ENCODE measurements at places on chromosomes 13 and 19.

DNA sequence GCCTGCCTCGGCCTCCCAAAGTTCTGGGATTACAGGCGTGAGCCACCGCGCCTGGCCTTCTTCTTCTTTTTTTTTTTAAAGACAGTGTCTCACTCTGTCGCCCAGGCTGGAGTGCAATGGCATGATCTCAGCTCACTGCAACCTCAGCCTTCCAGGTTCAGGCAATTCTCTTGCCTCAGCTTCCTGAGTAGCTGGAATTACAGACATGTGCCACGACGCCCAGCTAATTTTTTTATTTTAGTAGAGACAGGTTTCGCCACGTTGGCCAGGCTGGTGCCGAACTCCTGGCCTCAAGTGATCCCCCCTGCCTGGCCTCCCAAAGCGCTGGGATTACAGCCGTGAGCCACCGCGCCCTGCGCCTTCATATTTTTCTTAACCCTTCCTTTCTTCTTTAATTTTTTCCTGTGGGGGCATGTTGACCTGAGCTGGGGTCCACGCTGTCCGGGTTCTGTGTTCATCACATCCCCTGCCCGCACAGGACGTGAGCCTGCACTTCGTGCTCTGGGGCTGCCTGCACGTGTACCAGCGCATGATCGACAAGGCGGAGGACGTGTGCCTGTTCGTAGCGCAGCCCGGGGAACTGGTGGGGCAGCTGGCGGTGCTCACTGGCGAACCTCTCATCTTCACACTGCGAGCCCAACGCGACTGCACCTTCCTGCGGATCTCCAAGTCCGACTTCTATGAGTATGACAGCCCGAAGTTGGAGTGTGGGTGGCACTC, 14.1 kb downstream of the PNPLA6 start:
- DNase-seq = no peak

DNA sequence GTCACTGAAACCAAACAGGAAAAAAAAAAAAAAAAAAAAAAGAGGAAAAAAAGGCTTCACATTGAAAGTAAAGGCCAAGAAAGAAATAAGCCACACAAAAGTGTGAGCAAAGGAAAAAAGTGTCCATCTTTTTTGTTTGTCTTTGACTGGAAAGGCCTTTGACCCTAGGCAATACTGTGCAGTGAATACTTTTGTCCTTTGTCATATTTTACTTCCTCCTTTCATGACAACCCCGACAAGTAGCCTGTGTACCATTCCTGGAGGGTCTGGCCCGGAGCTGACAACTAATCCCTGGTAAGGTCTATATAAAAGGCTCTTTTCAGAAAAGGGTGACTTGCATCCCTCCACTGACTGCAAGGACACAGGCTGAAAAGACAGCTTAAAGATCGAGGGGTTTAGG, 12.9 kb upstream of the MICU2 start:
- DNase-seq = no peak

DNA sequence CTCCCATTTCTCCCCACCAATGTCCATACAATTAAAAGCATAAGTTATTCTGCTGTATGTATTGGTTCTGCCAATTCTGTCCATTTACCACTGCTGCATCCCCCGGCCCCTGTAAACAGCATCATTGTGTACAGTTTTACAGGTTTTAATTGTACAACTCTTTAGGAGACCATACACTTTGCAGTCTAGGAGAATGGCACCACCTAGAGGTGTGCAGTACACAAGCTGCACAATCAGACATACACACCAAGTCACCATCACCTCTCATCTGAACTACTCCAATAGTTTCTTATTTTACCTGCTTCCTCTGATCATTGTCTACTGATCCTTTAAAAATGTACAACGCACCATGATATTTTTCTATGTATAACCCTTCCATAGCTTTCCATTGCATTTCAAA, 855.9 kb upstream of the KLHL1 start:
- no peak for DNase-seq

GRCh38 chr19:5805462-5806132, 730 bp downstream of the NRTN start:
- peak; percentile 76 for DNase-seq

DNA sequence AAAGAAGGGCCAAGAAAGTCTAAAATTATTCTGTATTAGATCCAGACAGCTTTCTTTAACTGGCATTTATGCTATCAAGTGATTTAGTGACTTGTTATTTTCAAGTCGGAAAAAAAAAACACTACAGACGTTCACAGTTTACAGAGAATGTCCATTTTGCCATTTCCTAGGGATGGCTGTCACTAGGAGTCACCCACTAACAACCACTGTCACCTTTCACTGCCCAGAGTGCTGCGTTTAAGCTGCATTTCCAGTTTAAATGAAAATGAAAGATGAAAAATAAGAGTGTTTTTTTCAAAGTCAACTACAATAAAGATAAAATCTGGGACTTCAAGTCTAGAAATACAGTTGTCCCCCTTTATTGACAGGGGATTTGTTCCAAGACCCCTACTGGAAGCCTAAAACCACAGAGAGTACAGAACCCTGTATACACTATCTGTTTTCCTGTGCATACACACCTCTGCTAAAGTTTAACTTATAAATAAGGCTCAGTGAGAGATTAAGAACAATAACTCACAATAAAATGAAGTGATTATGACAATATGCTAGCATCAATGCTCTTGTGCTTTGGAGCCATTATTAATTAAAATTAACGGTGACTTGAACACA, 112.5 kb downstream of the SACS start:
- no peak for DNase-seq

All from CD4-positive, alpha-beta T cell treated with Interleukin-6 for 4 hours (primary cell).